ENCODE measurements at places on chromosomes 2 and 18.

- no peak for DNase-seq
Measured at GRCh38 chr2:39638581-39638980, 27.1 kb upstream of the TMEM178A start.

DNA sequence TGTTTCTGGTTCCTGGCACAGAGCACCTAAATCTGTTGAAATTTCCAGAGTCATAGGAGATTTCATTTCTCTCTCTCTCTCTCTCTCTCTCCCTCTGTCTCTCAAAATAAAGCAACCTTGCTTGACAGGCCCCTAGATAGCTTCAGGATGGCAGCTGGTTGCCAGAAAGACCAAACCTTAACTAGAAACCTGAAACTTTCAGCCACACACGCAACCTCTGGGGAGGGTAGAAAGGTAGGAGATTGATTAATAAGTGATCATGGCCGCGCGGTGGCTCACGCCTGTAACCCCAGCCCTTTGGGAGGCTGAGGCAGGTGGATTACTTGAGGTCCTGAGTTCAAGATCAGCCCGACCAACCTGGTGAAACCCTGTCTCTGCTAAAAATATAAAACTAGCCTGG lies 1885.4 kb upstream of the CELF4 start:
- DNase-seq = no peak

DNA sequence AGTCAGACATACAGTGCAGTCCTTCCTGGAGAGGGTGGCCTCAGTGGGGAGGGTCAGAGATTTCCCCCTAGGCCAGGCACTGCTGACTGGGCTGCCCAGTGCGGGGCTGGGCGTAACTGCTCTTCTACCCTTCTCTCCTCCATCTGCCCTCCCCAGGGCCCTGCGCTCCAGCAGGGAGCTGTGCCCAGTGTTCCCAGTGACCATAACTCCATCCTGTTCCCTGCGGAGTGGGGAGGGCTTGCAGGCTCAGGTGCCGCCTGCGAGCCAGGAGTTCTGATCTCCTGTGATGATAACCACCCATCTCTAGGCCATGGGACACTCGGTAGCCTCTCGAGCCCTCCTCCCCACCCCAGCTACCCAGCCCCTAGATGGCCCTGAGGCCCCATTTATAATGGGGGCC lies 107.6 kb downstream of the SMAD7 start:
- DNase-seq = no peak

DNA sequence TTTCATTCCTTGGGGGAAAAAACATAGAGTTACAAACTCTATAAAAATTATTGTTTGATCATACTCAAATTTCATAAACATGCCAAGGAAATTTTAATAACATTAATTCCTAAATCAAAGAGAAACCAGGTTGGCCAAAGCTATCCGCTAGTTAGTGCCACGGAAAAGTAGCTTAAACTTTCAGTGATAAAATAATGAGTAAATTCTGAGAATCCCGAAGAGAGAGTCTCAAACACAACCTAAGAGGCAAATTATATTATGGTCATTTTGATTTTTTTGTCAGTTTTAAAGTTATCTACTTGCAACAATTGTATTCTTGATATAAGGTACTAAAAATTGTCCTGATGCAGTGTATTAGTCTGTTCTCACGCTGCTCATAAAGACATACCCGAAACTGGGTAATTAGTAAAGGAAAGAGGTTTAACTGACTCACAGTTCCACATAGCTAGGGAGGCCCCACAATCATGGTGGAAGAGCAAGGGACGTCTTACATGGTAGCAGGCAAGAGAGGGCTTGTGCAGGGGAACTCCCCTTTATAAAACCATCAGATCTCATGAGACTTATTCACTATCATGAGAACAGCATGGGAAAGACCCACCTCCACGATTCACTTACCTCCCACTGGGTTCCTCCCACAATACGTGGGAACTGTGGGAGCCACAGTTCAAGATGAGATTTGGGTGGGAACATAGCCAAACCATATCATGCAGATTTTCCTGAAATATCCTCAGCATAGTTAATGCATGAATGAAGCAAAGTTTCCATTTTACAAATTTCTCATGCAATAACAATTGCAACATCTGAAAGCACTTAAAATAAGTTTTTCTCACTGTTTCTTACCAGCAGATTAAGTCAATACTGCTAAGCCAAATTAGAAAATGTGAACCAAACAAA lies 205.9 kb upstream of the STK17B start:
- peak; percentile 41 for DNase-seq

- no peak for DNase-seq
Measured at GRCh38 chr18:69866212-69866611, 81.5 kb downstream of the CD226 start.

GRCh38 chr2:2717406-2717805 lies 386.3 kb upstream of the MYT1L start:
- DNase-seq = no peak

GRCh38 chr18:63312019-63312409 lies 7.6 kb downstream of the BCL2 start:
- DNase-seq = no peak

DNA sequence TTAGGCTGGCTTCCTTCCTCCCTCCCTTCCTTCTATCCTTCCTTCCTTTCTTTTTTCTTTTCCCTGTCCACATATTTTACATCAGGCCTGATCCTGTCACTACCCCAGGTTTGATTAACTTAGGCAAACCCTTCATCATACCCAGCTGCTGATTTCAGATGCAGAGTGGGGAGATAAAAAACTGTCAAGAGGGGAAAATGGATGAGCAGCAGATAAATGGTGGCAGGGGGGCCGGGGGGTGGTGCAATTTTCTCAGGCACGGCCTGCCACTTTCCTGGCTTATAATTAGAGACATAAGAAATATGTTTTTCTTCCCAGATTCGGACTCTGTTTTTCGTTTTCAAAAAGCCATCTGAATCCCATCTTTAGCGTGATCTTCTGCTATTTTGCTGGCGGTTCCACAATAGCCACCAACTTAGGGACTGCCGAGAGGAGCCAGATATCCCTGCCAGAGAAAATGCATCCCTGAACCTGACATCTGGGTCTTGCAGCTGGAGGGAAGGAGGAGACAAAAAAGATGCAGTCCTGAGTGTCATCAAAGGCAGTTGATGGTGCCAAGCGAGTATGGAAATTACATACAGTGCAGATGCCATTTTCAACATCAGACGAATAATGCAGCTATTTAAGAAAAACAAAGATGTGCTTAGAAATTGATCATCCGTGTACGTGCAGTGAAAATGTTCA lies 49.9 kb downstream of the CXCR4 start:
- no peak for DNase-seq

DNA sequence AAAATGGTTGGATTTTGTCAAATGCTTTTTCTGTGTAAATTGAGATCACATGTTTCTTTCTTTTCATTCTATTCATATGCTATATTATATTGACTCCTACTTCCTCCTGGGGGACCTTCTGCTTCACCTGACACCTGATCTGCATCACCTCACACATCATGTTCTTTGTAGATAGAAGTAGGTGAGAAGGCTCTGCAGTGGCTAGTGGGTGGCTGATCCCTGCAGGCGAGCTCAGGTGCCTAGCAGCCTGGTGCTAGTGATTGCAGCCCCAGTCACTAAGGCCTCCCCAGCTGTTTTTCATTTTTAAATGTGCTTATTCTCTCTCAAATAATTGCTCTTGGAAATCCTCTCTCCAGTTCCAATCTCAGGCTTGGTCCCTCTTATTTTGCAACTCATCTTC lies 33.6 kb downstream of the MC4R start:
- DNase-seq = no peak

GRCh38 chr2:69989009-69989408 lies 27.6 kb upstream of the ASPRV1 start:
- DNase-seq = no peak

- no peak for DNase-seq
Measured at GRCh38 chr18:64749884-64750283, 601.0 kb upstream of the LINC00305 start.

DNA sequence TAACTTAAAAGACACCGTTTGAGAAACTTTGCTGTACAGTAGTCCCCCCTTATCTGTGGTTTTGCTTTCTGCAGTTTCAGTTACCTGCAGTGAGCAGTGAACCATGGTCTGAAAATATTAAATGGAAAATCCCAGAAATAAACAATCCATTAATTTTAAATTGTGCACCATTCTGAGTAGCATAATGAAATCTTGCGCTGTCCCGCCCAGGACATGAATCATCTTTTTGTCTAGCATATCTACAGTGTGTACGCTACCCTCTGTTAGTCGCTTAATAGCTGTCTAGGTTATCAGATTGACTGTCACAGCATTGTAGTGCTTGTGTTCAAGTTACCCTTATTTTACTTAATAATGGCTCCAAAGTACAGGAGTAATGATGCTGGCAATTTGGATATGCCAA lies 6.1 kb downstream of the ARPC2 start:
- peak; percentile 25 for DNase-seq

DNA sequence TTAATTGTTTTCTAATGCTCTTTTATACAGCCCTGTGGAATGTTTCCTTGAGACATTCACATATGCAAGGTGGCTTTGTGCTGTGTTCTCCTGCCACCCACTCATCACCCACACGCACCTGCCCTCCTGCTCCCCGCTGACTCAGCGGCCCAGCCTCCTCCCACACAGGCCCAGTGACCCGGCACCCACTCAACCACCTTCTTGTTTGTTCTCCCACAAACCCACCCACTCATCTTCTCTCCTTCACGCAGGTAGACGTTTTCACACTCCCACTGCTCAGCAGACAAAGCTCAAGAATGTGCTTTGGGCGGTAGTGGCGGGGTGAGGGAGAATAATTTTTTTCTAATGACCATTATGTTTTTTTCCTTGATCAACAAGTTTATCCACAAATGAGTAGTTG lies 28.6 kb upstream of the NEMP2 start:
- DNase-seq = no peak
